Stimulated activated CD4-positive, alpha-beta T cell treated with anti-CD3 and anti-CD28 coated beads, Interleukin-4, amount 100 ng/mL, for 48 hours (primary cell): ENCODE measurements at places on chromosomes 1 and 21.

- DNase-seq = no peak
Observed at GRCh38 chr1:116488071-116488470, 82.8 kb downstream of the CD58 start.

- DNase-seq = no peak
Observed at GRCh38 chr1:60170709-60171108, 97.1 kb upstream of the C1orf87 start.

GRCh38 chr1:90824551-90824950 is 107.4 kb upstream of the BARHL2 start:
- DNase-seq = no peak

DNA sequence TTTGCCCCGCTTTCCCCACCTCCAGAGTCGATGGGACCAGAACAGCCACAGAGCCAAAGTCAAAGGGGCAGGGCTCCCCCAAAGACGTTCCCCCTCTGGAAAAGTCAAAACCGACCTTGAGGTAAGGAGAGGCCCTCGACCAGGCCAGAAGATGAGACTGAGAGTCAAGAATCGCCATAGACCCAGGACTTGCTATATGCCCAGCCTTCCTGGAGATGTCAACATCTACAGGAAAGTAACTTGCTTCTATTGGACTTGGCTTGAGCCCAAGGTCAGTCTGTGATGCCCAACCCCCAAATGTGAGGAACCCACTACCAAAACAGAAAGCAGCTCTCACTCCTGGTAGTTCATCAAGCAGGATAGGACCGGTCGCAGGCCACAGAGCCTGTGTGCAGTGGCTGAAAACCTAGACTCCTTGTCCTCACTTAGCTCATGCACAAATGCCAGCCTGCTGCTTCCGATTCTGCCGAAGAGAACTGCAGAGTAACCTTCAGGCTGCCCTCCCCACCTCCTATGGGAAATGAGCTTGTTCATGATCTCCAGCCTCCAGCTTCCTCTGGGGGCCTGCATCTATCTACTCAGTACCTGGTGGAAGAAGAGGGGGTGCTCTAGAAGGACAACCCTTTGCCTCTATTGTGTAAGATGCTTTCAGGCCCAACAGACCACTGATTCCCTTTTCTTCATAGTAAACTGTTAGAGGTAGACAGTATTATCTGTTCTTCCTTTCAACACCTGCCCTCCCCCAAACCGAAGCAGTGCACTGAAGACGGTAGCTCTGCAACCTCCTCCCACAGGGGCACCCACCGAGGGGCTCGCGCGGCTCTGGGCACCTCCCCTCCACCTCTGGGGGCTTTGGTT is 1.4 kb downstream of the ACOT7 start:
- DNase-seq = no peak

- DNase-seq = no peak
Observed at GRCh38 chr1:47205918-47206317, 16.1 kb upstream of the PDZK1IP1 start.
